ENCODE measurements at places on chromosomes 6 and 20.

GRCh38 chr6:19102936-19103335 lies 715.8 kb downstream of the RNF144B start:
- DNase-seq: no peak

GRCh38 chr6:122501475-122501874 lies 29.9 kb upstream of the SERINC1 start:
- no peak for DNase-seq

DNA sequence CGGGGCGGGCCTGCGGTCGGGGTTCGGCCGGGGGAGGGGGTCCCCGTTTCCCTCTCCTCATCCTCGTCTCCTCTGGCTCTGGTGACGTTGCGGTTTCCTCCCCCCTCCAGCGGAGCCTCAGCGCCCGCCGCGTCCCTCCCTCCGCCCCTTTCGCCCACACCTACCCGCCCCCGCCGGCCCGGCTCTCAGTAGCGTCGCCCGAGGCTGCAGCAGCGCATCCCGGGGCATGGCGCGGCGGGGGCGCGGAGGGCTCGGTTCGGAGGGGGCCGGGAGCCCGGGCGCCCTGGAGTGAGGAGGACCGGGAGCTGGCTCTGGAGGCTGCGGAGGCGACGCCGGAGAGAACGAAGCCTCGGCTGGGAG lies at the start of gene DSE:
Gene DSE (plus strand): TSS at position 188 of the 360 bp plus-strand sequence. CDS start 28,304 bp downstream, outside the sequence.
- DNase-seq: peak; percentile 88

DNA sequence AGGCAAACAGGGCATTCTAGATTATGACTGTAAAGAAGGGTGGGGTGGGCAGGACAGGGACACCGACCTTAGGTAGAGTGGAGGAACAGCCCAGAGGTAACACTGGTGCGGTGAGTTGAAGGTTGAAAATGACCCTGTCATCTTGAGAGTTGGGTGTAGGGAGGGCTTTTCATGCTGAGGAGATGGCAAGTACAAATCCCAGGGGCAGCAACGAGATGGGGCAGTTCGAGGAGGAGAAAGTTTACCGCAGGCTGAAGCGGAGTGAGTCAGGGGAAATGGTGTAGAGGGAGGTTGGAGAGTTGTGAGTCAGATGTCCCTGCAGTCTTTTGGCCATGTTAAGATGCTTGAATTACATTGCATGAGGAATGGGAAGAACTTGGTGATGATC lies 101.1 kb downstream of the HIVEP1 start:
- DNase-seq: no peak

DNA sequence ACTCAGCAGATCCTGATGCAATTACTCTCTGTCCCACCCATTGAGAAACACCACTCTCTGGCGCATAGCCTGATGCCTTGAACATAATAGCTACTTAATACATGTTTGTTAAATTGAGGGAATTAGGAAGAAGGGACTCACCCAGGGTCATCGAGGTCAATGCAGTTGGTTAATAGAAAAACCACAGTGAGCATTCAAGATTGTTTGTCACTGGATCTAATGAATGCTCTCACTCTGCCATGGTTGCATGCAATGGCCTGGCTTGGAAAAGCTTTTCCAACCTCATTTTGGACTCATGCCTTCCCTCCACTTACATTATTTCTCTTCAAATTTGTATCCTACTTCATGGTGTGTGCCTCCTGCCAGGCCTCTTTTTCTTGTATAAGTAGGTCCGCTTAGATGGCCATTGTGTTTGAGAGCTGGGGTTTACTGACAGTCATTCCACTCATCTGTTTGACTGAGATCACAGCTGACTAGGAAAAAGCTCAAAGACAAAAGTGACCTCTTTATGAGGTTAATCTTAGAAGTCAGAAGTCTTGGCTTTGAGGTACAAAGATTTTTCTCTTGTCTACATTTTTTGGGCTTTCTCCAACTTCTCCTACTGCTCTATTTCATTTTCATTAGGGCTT lies 154.8 kb upstream of the RAB32 start:
- DNase-seq: no peak

GRCh38 chr6:135657207-135657606 lies 159.7 kb upstream of the AHI1 start:
- no peak for DNase-seq

GRCh38 chr20:41165001-41165882 lies 27.9 kb downstream of the PLCG1 start:
- no peak for DNase-seq

GRCh38 chr6:167137881-167138280 lies 15.0 kb downstream of the CCR6 start:
- no peak for DNase-seq

DNA sequence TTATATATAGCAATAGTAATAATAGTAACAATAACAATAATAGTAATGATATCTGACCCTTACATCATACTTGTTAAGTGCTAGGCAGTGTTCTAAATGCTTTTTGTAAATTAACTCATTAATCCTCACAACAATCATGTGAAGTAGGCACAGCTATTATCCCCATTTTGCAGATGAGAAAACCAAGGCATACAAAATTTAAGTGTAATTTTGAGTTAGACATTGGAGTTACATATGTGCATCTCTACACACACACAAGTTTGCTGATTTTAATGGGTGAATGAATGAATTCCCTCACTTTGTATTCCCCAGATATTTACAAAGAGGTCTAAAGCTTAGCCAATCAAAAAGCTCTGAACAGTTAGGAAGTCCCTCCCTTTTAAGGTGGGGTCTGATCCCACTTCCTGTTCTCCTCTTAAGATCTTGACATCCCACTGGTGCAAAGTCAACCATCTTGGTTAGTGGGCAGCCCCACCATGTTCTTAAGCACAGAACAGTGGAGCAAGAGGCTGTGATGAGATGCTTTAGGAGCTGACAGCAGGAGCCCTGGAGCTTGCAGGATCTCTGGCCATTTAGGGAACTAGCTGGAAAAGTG lies 85.3 kb upstream of the FOXP4 start:
- no peak for DNase-seq

DNA sequence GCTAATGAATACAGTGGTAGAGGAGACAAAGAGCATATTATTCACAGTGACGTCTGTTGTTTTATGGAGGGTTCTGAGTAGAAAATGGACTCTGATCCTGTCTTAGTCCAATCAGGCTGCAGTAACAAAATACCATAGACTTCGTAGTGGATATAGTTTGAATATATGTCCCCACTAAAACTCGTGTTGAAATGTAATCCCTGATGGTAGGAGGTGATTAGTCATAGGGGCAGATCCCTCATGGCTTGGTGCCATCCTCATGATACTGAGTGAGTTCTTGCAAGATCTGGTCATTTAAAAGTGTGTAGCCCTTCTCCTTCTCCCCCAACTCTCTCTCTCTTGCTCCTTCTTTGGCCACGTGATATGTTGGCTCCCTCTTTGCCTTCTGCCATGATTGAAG lies 82.5 kb downstream of the CD83 start:
- DNase-seq: no peak
